ENCODE measurements at places on chromosomes 16 and 17.

DNA sequence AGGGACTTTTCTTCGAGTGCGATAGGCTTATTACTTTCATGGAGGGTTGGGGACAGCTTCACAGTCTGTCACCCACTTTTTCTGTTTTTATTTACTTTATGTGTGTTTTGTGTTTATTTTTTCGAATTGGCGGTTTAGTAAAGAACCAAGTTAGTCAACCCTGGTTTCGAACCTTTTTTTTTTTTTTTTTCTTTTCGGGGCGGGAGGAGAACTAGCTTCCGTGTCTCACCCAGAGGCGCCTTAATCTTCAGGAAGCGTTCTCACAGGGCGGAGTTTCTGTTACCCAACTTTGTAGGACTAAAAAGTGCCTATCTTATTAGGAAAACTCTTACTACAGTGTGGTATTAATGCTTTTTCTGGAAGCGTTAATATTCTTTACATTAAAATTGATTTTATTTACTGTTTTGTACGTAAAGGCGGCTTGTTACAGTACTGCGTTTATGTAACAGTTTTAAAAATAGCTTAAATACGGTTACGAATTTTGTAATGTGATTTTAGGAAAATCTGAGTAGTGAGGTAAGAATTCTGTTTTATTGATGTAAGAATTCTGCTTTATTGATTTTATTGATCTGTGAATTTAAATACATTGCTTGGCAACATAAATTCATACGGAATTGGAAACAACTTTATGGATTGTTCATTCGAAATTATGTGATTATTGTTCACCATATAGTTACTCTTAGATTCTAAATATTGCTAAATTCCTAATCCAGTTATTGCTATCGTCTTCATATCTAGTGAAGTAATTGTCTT, 885 bp downstream of the ZNF207 start:
- no peak for DNase-seq

GRCh38 chr17:21573961-21574610, 118.2 kb upstream of the KCNJ18 start:
- DNase-seq, result peak; percentile 77

GRCh38 chr16:1580256-1580655, 31.6 kb downstream of the IFT140 start:
- DNase-seq, result no peak

DNA sequence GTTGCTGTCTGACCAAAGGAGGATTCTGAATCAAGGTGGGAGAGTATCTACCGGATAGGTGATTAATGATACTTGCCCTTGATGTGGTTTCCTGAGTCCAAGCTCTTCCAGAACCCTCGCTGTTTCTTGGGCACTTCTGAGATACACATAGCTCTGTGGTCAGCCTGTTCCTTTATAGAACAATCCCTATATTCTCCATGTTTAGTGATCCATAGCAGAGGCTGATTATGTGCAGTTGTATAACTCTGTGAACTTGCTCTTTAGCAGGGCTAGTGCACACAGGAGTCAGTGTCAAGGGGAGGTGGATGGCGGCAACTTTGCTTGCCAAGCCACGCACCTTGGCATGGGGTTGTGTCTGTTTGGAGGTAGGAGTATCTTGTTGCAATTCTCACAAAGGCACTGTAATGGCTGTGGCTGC, 36.1 kb downstream of the ARL4D start:
- no peak for DNase-seq

DNA sequence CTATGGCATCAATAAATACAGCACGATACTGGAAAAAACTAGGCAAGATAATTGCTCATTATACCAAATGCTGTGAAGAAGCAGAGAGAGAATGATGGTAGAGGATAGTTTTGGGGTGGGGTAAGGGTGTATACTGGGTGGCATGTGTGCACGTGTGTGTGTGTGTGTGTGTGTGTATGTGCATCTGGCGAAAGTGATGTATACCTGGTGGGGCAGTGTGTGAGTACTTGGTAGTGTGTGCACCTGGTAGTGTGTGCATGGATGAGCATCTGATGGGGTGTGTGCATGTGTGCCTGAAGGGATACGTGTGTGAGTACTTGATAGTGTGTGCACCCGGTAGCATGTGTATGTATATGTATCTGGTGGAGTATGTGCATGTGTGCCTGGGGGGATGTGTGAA, 347.3 kb downstream of the CPPED1 start:
- no peak for DNase-seq

DNA sequence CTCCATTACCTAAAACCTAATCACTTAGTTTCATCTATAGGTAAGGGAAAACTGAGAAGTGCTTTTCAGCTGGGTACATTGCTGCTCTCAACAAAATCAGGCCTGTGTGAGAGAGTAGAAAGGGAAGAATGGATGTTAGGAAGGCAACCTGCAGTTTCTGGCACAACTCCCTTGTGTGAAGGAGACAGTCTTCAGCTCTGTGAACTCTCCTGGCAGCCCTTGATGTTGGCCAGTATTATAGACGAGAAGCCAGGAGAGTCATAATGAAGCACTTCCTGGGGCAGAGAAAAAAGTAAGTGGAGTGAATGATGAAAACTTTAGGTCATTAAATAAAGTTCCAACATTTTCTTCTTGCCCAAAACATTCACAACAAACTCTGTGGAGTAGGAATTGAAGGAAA, 260.1 kb downstream of the IRX3 start:
- DNase-seq, result no peak

DNA sequence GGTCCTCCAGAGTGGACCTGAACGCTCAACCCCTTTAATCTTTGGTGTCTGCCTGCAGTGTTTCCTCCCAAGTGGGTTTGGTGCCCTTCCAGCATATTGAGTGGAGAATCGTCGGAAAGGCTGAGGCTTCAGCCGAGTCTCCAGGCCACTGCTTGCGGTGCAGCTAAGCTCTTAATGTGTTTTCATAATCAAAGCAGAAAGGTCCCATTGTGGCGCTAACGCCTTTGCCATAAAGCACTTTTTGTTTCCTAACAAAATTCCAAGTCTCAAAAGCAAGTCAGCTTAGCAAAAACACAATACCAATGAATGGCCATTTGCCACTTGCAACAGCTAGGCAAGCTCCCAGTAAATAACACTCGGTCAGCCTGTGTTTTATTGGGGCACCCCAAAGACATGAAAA, 57.6 kb downstream of the KSR1 start:
- DNase-seq, result no peak

DNA sequence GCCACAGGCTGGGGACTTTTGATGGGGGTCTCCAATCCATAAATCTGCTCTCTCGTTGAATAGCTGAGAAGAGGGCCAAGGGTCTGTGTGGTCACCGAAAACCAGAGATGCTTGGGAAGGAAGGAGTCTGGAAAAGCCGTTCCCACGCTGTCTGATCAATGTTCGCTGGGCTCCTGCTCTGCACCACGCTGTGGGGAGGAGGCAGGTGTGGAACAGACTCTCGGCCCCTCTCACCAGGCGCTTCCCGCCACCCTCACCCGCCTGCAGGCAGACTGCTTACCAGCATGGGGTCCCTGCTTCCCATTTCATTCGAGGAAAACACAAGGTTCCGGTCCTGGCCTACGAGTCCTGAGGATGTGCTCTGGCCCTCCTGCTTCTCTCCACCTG, 702 bp upstream of the ALDH3A1 start:
- DNase-seq, result no peak

DNA sequence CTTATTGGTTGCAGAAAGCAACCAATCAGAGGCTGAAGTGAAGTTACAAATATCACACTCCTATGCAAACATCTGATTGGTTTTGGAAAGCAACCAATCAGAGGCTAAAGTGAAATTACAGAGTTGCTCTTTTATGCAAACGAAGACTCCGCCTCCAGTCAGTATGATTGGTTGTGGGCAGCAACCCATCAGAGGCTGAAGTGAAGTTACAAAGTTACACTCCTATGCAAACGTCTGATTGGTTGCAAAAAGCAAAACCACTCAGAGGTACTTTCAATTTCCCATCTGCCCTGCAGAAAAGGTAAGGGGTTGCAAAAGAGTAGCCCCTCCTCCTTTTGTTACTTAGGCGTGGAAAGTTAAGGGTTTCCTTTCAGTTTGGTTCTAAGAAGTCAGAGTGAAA, 697.3 kb downstream of the MAF start:
- DNase-seq, result no peak

DNA sequence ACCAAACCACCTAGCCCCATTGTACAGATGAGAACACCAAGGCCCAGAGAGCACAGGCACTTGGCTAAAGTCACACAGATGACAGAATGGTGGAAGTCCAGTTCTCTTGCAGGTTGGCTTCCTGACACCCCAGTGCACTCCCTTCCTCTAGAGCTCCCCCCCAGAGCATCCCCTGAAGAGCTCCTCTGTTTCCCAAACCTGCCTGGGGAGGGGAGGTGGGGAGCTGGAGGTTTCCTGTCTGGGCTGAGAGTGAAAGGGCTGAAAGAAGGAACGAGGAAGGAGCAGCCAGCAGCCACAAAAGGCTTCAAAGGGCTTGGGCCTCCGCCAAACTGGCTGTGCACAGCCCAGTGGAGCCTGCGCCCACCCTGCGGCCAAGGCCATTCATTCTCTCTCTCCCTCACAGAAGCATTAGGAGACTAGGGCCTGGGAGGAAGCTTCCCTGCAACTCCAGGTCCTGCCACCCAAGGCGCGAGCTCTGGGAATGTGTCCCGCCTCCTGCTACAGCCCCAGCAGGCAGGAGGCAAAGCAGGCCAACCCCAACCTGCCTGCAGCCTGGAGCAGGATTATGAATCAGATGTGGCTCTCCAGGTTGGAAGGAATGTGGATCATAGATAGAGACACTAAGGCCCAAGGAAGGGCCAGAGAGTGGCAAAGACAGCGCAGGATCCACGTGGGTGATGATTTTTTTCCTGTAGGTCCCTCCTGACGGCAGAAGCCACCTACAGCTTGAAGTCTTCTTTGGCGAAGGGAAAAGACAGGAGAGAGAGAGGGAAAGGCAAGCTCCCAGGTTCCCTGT, 913 bp downstream of the SLC13A5 start:
- DNase-seq, result peak; percentile 70

DNA sequence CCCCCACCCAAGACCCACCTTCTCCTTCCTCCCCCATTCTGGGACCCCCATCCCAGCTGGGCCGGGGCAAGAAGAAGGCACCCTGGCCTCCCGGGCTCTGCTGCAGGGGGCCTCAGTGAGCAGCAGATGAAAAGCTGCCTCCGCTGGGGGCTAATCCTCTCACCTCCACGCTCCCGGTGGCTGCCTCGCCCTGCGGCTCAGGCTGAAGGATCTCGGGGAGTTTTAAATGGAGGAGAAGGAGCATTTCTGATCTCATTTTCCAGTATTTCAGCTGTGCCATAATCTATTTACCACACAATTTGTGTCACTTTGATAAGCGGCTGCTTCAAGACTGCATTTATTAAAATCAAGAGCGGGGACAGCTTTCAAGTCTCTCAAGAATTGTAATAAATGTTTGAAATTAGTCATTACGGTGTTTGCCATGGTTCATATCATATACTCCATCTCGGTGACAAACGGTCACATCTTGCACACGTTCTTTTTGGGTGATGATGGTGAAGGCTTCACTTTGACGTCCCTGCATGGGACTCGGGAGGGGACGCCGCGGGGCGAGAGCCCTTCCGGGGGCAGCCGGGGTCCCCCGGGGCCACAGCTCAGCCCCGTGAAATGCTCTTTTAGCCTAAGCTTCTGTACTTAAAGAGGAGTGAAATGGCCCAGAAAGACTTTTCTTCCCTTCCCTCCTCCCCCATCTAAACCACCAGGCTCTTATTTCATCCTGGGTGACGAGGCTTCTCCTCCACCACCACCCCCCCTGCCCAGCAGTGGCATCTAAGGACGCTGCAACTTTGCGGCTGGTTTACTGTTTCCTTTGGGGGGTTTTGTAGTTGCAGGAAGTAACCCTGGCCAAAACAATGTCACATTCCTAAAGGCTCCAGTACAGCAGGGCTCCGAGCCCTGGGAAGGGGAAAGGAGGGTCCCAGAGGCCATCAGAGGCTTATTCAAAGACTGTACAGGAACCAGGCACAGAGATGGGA, 313.1 kb upstream of the TNRC6C start:
- no peak for DNase-seq

GRCh38 chr17:55284001-55284884, 19.5 kb downstream of the HLF start:
- DNase-seq, result no peak
